ENCODE measurements at places on chromosomes 1 and 21.

DNA sequence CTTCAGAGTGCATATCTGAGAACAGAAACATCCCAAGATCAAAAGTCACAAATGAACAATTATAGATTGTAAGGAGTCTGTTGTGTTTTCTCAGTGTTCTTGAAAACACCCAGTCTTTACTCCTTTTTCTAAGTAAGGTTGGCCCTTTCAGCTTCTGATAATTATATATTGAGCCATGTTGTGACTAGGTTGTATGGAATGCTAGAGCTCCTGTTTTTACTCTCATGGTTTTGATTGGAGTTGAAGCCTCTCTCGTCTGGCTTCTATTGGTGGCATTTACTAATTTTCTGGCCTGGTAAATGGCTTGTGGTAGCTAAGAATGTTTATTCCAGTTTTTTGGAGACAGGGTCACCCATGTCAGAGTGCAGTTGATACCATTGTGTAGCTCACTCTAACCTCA, 84.7 kb downstream of the NDUFS5 start:
- DNase-seq = no peak

- DNase-seq = no peak
Measured at GRCh38 chr1:165215676-165216075, 140.8 kb downstream of the LMX1A start.

DNA sequence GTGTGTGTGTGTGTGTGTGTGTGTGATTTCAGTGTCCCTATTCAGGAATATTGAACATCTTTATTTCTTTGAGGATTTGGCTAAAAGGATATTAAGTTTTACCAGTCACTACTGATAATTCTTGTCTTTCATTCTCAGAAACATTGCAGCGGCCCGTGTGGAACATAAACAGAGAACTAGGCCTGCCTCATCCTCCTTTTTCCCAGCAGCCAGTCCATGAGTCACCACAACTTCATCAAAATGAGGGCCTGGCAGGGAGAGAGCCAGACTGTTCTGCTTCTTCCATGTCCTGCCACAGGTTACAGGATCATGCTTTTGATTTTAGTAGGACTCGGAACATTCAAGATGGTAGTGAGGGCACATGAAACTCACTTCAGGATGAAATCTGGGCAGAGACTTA, 50.7 kb downstream of the LRIG2 start:
- DNase-seq = no peak

- DNase-seq = no peak
Measured at GRCh38 chr1:224831501-224831900, 98.0 kb upstream of the DNAH14 start.

Data from inflammatory macrophage treated with lipopolysaccharide for 4 hours (primary cell).